ENCODE measurements at places on chromosomes 16 and 17.

- no peak for DNase-seq
Observed at GRCh38 chr17:43880420-43880991, 26.8 kb downstream of the MPP2 start.

GRCh38 chr16:28609631-28610594 lies at the start of gene SULT1A1:
Gene SULT1A1 (minus strand): TSS chr16:28610044. CDS start chr16:28608855, 1,189 bp downstream.
- DNase-seq = no peak

GRCh38 chr16:62038646-62039045 lies 2.4 kb upstream of the CDH8 start:
- no peak for DNase-seq

DNA sequence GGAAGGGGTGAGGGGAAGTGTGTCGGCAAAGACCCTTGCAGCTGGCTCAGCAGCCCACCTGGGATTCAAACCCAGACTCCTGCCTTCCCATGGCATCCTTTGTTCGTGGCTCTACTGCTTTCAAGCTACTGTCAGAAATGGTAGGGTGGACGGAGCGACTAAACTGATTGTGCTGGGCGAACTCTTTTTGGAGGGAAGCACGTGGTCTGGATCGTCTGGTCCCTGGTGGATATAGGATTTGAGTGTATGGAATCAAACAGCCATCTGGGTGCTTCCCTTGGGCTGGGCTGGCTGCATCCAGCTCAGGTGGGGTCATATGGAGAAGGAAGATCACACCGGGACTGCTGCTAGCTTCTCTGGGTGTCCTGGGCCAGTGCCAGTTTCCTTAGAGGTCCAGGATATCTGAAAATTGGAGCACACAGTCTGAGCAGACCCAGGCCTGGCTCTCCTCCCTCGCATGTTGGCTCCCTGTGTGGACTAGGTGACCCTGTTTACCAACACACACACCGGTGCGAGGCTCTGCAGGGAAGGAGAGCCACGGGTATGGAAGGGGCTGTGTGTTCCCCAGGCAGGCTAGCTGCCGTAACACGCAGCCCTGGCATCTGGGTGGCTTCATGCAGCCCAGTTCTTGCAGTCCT lies 8.6 kb downstream of the CMIP start:
- DNase-seq = no peak

DNA sequence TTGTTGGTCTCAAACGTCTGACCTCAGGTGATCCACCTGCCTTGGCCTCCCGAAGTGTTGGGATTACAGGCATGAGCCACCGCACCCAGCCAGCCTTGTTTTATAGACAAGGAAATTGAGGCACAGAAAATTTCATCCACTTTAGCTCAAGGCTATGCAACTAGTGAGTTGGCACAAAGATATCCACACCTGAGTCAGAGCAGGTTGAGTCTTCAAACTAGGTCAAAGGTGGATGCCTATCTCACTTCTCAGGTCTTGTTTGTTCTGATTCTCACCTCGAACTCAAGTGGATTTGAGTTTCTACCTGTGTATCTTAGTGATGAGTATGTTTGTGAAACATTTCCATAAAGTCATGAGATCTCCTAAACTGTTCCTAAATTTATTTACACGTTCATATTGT lies 35.6 kb upstream of the GAS7 start:
- DNase-seq = no peak
